ENCODE measurements at places on chromosomes 2 and 18. TPM values are rescaled to one million over a fixed set of nuclear protein-coding genes. Genes with fewer than 3 reads are reported as not detected.

Gene UGT1A5
- not detected for total RNA-seq

Gene PLEK
- total RNA-seq: 42.5 TPM

Gene DLX2
- total RNA-seq: not detected

Gene TCF23
- not detected for total RNA-seq

Gene RAB17
- not detected for total RNA-seq

Gene CDH19
- total RNA-seq: not detected

Gene CNRIP1
- total RNA-seq: not detected

Gene ZNF521
- total RNA-seq: not detected

Gene SLC23A3
- 3.2 TPM for total RNA-seq

Gene SF3B6
- total RNA-seq: 85.4 TPM

DNA sequence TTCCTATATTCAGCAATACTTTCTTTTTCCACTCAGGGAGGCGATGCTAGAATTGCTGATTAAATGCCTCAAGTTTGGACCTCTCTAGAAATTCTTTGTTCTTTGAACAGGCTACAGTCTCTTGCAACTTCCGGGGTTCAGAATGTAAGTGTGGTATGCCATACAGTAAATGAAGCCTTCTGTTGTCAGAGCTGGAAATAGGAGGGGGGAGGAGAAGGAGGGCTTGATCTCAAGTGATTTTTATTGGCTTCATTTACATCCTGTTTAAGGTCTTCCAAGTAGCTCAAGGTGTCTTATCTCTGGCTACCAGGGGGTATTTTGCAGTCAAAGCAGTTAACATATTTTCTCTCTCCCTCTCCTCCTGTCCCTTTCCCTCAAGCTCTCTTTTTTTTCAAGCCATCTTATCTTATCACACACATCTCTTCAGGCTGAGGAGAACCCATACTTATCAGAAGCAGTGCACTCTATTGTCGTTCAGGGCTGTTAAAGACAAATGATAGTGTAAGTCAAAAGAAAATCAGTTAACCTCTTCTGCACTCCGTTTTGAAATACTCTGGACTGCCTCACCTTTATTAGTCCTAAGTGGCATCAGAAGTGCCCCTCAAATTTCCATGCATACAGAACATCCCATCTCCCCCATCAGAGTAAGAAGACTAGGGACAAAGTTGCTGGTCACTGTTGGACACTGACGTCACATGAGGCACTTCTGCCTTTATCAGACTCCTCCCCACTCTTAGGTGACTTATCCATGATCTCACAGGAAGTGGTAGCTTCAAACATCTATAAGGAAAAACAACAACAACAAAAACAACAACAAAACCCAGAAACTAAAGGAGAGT lies 112.2 kb downstream of the ZNF521 start:
- H3K4me1 ChIP-seq: no peaks in the 10 kb centered on the region
- H3K27ac ChIP-seq: no peak overlapping the region
- no peak overlapping the region for H3K4me3 ChIP-seq
- H3K27me3 ChIP-seq: no peaks in the 10 kb centered on the region
- H3K36me3 ChIP-seq: no peaks in the 10 kb centered on the region

DNA sequence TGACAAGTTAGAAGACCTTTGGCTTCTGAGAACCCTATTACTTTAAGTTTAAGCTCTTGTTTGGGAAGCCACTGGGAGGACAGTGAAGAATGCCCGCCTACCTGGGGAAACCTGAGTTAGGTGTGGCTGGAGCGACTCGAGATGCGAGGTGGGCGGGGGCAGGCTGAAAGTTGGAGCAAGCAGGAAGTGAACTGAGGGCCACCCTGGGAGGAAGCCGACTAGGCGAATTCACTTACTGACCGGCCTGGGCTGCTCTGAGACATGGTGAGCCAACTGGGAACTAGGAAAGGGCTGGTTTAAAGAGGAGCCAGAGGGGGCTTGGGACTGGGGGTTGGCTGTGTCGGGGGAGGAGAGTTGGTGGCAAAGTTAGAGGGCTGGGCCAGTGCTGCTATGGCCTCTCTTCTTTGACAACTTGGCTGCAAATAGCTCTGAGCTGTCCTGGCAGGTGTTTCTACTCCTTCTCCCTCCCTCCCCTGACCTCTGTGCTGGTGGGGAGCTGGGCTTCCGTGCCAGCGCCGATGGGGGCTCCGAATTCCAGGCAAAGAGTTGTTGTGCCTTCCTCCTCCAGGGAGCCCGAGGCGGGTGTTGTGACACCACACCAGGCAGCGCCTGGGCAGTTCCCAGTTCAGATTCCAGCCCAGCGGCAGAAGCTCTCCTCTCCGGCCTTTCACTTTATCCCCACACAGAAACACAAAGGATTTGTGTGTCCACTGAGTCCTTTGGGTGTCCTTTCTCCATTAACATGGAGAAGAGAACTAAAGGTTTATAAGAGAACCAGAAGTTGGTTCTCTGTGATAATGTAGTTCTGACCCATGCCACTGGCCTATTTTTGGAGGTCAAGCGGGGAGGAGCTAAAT lies at the start of gene VAMP8:
Gene VAMP8, plus strand, starts transcription at position 201 of the 857 bp plus-strand sequence. Its CDS starts 61 bp downstream, at position 262.
- H3K4me3 ChIP-seq: peak within 1 kb of the TSS; percentile 98
- peak; percentile 78 for DNase-seq
- H3K27ac ChIP-seq: peak within 1 kb of the TSS; percentile 85

DNA sequence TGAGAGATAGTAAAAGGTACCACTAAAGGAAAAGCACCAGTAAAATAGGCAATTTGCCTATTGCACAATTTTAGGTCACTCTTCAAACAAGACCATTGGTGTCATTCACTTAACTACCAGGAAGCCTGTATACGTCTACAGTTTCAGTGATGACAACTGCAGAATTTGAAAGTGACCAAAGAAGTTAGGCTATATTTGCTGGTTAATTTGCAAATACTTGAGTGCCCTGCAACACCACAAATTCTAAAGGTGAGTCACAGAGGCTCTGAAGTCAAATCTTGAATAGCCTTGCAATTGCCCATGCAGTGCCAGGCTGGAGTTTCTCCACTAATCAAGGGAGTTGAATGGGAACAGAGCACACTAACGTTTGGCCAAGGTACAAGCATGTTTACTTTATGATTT lies 128.7 kb upstream of the CCDC68 start:
- H3K4me1 ChIP-seq: no peaks in the 10 kb centered on the region
- no peak overlapping the region for H3K4me3 ChIP-seq
- H3K27ac ChIP-seq: no peak overlapping the region
- no peaks in the 10 kb centered on the region for H3K36me3 ChIP-seq
- DNase-seq: no peak

DNA sequence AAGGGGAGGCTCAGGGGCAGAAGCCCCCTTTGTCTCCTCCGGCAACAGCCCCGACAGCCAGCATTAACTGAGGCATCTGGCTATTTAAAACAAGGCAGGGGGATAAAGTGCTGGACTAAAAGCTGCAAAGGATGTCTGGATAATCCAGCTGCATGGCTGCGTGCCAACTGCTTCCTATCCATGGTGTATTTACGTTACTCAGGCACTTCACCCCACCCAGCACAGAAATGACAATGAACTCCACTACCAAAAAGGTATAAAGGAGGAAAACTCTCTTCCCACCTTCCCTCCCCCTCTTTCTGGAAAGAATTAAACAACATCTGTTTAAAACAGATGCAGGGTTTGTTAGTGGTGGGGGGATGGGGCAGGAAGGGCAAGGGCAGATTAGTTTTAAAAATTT lies 82.5 kb downstream of the SPRED2 start:
- H3K27me3 ChIP-seq: peaks cover 15% of the 10 kb centered on the region
- no peaks in the 10 kb centered on the region for H3K36me3 ChIP-seq
- H3K4me3 ChIP-seq: no peak overlapping the region
- H3K27ac ChIP-seq: no peak overlapping the region
- no peak for DNase-seq

GRCh38 chr2:120385355-120386127 lies 39.6 kb downstream of the INHBB start:
- H3K4me3 ChIP-seq: no peak overlapping the region
- H3K27me3 ChIP-seq: no peaks in the 10 kb centered on the region
- no peak overlapping the region for H3K27ac ChIP-seq
- no peak for DNase-seq

GRCh38 chr2:238042849-238043584 lies 17.8 kb upstream of the SCLY start:
- H3K27ac ChIP-seq: no peak overlapping the region
- H3K27me3 ChIP-seq: peaks cover 2% of the 10 kb centered on the region
- H3K4me1 ChIP-seq: no peaks in the 10 kb centered on the region

- peaks cover 79% of the 10 kb centered on the region for H3K27me3 ChIP-seq
- H3K4me1 ChIP-seq: peaks cover 13% of the 10 kb centered on the region
- peak overlapping the region; percentile 53 for H3K4me3 ChIP-seq
- H3K27ac ChIP-seq: no peak overlapping the region
Measured at GRCh38 chr2:203534621-203535077, 452 bp downstream of the RAPH1 start.

- DNase-seq: no peak
- H3K4me1 ChIP-seq: no peaks in the 10 kb centered on the region
- H3K36me3 ChIP-seq: no peaks in the 10 kb centered on the region
- H3K27ac ChIP-seq: no peak overlapping the region
- no peak overlapping the region for H3K4me3 ChIP-seq
Measured at GRCh38 chr2:237411092-237411601, 2.8 kb downstream of the COL6A3 start.

- H3K27ac ChIP-seq: no peak overlapping the region
- no peak overlapping the region for H3K4me3 ChIP-seq
- H3K27me3 ChIP-seq: no peaks in the 10 kb centered on the region
- no peaks in the 10 kb centered on the region for H3K36me3 ChIP-seq
- no peak for DNase-seq
Measured at GRCh38 chr18:42274488-42275137, 319.6 kb downstream of the PIK3C3 start.

DNA sequence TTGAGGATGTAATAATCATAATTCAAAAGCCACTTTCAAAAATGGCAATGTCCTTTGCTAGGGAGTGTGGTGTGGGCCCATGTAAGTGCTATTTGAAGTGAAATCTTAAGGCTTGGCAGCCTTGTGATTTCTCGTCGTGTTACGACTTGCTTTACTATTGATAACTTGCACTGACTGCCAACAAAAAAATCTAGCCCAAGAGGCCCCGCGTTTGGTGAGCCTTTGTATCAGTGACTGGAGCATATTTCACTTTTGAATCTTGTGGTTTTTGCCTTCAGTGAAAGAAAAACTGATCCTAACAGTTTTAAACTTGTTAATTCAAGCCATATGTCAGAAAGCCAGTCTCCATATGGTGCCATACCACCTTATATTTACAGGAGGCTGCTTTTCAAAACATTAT lies 248.0 kb downstream of the TMEM182 start:
- no peak for DNase-seq
- no peaks in the 10 kb centered on the region for H3K27me3 ChIP-seq
- H3K36me3 ChIP-seq: no peaks in the 10 kb centered on the region
- H3K4me1 ChIP-seq: no peaks in the 10 kb centered on the region
- H3K4me3 ChIP-seq: no peak overlapping the region

DNA sequence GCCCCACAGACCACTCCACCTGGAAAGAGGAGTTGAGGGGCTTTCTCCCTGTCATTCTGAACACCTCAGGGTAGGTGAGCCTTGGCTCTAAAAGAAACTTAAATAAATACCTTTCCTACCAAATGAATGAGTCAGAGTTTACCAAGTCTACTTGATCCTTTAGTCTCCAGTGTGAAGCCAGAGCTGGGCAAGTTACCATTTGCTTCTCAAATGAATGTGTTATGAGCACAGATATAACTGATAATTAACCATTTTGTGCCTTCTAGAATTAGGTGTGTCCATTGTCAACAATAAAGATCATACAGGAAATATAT lies 347.7 kb downstream of the KIAA1328 start:
- peaks cover 5% of the 10 kb centered on the region for H3K36me3 ChIP-seq
- H3K4me3 ChIP-seq: no peak overlapping the region
- H3K4me1 ChIP-seq: no peaks in the 10 kb centered on the region
- H3K27me3 ChIP-seq: no peaks in the 10 kb centered on the region

- no peaks in the 10 kb centered on the region for H3K4me1 ChIP-seq
- DNase-seq: peak; percentile 31
- no peak overlapping the region for H3K27ac ChIP-seq
- H3K36me3 ChIP-seq: no peaks in the 10 kb centered on the region
- H3K4me3 ChIP-seq: no peak overlapping the region
- peaks cover 5% of the 10 kb centered on the region for H3K27me3 ChIP-seq
Measured at GRCh38 chr2:128406736-128407554, 88.3 kb upstream of the HS6ST1 start.

GRCh38 chr2:164114937-164115336 lies 379.1 kb upstream of the FIGN start:
- H3K4me1 ChIP-seq: no peaks in the 10 kb centered on the region
- H3K27me3 ChIP-seq: no peaks in the 10 kb centered on the region
- H3K27ac ChIP-seq: no peak overlapping the region
- DNase-seq: no peak

- no peak for DNase-seq
- no peak overlapping the region for H3K4me3 ChIP-seq
- H3K27ac ChIP-seq: no peak overlapping the region
- H3K4me1 ChIP-seq: peaks cover 9% of the 10 kb centered on the region
- peaks cover 8% of the 10 kb centered on the region for H3K27me3 ChIP-seq
Measured at GRCh38 chr2:17786727-17787126, 29.5 kb upstream of the MSGN1 start.

DNA sequence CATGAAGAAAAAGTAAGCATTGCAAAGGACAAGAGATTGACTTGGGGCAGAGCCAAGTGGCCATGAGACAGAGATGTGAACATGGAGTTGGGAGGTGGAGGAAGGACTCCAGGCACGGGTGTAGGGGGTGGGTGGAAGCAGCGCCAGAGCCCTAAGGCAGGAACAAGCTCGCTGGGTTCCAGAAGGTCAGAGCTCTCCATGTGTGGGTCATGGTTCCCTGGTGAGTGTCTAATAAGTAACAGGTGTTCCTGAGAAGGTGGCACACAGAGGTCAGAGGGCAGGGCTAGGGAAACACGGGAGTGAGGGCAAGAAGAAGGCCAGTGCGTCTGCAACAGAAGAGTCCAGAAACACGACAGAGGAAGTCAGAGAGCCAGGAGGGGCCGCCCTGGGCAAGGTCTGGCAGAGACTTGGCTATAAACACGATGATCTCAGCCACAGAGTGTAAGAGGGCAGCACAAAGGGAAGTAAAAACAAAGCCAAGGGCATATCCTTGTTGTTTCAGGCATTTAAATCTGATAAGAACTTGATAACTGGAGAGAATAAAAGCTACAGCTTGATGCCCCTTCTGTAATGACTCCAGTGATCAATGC lies 260.8 kb downstream of the TGIF1 start:
- no peaks in the 10 kb centered on the region for H3K36me3 ChIP-seq
- peaks cover 3% of the 10 kb centered on the region for H3K4me1 ChIP-seq
- H3K27me3 ChIP-seq: peaks cover 42% of the 10 kb centered on the region
- H3K27ac ChIP-seq: no peak overlapping the region

DNA sequence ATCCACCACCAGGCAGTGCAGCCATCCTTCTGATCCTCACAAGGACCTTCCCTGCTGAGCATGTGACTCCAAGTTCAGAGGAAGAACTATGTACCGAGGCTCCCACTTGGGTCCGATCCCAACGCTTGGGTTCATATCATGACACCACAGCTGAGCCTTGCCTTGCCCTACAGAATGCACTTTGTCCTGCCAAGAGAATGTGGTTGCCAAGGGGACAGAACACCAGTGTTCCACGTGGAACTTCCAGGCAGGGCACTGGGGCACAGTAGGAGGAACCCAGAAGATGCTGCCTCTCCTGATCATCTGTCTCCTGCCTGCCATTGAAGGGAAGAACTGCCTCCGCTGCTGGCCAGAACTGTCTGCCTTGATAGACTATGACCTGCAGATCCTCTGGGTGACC lies at the start of gene TEX51:
Gene TEX51, plus strand, starts transcription at position 255 of the 400 bp plus-strand sequence. Its CDS starts 29 bp downstream, at position 284.
- no peaks in the 10 kb centered on the region for H3K36me3 ChIP-seq
- H3K4me3 ChIP-seq: no peak within 1 kb of the TSS
- no peak for DNase-seq
- H3K27ac ChIP-seq: no peak within 1 kb of the TSS
- H3K4me1 ChIP-seq: no peaks in the 10 kb centered on the region
- H3K27me3 ChIP-seq: peaks cover 2% of the 10 kb centered on the region
